Stimulated activated CD4-positive, alpha-beta T cell treated with anti-CD3 and anti-CD28 coated beads, Interleukin-1b, Interleukin-23, amount 100 ng/mL, for 24 hours (primary cell): ENCODE measurements at places on chromosomes 5 and 9.

DNA sequence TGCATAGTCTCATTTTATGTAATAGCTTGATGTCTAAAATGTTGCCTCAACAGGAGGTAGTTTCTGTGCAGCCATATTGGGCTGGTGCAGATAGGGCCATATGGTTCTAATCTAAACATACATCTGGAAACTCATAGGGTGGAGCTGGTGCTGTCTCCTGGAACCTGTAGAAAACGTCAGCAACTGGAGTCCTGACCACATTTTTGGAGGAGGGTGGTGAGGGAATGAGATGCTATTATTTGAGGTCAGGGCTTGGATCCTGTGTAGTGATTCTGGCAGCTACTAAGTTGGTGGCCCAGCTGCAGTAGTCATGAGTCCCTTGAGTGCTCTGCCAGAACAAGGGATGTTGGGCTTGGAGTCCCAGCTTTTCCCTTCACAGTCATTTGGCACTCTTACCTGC is 14.1 kb downstream of the MAN2A1 start:
- DNase-seq, result no peak

DNA sequence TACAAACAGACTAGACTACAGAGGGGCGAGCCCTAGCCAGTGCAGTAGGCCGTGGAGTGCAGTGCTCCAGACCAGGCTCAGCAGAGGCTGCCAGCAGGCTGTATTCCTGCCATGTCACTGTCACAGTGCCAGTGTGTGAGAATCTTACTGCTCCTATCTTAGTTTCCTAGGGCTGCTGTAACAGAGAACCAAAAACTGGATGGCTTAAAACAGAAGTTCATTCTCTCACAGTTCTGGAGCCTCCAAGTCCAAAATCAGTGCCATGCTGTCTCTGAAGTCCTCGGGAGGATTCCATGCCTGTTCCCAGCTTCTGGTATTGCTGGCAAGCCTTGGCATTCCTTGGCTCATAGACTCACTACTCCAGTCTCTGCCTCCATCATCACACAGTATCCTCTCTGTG is 75.0 kb upstream of the SAP30L start:
- DNase-seq, result no peak

DNA sequence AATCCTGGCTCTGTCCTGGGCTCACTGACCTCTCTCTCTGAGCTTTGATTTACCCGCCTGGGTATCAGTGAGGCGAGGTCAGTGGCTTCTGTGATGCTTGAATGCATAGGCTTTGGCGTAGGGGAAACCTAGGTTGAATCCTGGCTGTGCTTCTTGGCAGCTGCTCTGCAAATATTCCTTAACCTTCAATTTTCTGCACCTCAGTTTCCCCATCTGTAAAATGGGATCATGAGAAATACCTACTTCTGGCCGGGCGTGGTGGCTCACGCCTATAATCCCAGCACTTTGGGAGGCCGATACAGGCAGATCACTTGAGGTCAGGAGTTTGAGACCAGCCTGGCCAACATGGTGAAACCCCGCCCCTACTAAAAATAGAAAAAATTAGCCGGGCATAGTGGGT is 7.2 kb downstream of the FGF18 start:
- no peak for DNase-seq

GRCh38 chr9:6930827-6931226 is 173.1 kb downstream of the KDM4C start:
- no peak for DNase-seq

DNA sequence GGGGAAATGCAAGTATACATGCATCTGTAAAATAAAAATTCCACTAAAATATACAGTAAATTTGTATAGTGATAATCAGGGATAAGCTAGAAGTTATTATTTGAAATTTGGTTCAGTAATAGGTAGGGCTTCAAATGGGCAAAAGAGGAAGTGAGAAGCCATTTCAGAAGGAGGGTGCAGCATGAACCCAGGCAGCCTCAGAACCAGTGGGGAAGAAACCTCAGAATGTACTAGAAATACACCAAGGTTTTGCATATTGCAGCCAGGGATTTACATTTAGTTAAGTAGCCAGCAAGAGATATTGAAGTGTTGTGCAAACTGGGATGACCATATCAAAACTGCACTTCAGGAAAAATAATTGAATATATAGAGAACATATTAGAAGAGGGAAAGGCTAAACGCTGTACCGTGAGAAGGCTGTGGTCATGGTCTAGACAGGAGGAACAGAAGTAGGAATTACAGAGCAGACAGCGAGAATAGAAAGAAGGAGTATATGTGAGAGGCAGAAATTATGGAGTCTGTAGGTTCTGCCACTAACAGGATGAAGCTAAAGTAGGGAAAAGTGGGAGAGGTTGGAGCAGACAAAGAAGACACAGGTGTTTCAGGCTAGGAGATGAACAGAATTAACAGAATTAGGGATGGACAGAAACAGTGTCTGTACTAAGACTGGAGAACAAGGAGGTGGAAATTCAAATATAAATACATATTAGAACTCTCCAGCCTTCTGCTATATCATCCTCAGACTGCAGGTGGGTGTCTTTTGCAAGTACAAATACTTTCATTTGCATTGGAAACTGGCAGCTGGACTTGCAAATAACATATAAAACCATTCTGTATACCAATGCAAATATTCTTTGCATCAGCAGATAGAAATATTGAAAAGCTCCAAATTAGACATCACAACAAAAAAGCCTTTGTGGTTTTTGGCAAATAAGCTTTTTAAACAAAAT is 335.6 kb downstream of the ZNF608 start:
- DNase-seq, result no peak
